ENCODE measurements at places on chromosomes 2 and 18. TPM values are rescaled to one million over a fixed set of nuclear protein-coding genes. Genes with fewer than 3 reads are reported as not detected.

GRCh38 chr18:51051105-51051712 lies 21.2 kb downstream of the SMAD4 start:
- DNase-seq: no peak

DNA sequence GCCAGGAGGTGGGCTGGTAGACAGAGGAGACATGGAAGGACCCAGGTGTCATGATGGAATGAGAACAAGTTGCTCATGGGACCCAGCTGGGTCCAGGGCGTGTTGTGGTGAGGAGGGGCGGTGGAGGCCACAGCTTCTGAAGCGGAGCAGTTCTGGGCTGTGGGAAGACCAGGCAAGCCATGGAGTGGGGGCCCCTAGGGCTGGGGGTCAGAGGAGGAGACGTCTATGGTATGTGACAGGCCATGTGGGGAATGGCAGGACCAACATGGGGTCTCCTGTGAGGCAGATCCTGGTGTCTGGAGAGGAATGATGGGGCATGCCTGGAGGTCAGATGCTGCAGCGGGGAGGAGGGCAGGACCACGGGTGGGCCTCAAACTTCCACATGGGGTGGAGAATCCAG lies 16.9 kb downstream of the MYO7B start:
- DNase-seq: no peak

GRCh38 chr18:49898421-49898820 lies 85.1 kb upstream of the ACAA2 start:
- peak; percentile 75 for DNase-seq

GRCh38 chr2:54636415-54637139 lies 86.9 kb upstream of the EML6 start:
- DNase-seq: peak; percentile 56

DNA sequence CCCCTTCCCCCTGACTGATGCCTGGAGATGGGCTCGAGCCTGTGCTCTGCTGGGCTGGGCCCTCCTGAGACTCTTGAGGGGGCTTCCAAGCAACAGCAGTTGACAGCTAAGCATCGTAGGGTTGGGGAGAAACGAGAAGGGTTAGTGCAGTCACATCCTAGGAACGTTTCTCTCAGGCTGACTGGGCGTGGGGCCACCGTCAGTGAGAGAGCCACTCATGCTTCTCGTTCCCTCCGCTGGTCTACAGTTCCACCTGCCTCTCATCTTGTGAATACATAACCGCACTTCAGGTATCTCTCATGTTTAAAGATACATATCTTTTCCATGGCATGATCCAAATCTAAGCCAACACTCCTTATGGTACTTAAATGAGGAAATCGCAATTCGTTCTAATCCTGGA lies 66.4 kb downstream of the TRAPPC12 start:
- no peak for DNase-seq

DNA sequence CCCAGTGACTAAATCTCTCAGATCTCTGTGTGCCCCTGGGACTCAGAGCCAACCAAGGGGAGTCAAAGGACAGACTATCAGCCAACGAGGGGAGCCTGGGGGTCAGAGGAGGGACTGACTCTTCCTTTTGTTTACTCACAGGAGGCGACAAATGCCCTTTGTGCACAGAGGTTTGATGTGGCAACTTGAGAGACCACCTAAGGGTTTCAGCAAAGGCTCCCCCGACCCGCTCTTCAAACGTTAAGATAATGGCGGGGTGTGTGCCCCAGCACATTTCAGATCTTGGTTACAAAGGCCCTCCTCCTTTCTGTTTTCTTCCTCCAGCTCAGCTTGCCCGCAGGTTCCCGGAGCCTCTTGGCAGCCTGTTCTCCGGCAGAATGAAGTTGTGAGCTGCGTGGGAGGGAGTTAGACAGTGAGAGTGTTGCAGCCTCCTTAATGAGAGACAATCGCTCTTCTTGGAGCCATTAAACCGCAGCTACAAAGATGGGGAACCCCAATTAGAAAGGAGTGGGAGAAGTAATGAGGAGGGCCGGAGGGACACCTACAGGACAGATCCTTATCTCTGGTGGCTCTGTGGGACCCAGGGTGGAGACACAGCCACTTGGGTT lies 76.2 kb downstream of the KIAA2012 start:
- DNase-seq: peak; percentile 65

DNA sequence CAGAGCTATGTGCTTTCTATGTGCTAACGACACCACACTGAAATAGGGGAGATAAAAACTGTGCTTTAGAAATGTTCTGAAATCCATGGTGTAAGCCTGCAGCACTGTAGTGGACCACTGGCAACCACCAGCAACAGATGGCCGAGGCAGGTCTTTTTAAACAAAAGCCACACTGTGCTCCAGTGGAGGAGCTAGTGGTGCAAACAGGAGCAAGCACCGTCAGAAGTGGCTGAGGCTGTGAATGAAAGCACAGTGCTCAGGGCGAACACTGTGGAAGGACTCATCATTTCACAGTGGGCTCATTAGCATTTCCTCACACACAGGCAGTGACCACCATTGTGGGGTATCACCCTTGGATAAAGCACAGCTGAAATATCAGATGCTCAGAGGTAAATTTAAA lies 22.9 kb upstream of the MTX2 start:
- no peak for DNase-seq

KLHL41 gene
- total RNA-seq: 90.6 TPM

SNED1 gene
- total RNA-seq: 17.8 TPM

ASB18 gene
- total RNA-seq: 3.4 TPM
